ENCODE measurements at places on chromosomes 5 and 9.

DNA sequence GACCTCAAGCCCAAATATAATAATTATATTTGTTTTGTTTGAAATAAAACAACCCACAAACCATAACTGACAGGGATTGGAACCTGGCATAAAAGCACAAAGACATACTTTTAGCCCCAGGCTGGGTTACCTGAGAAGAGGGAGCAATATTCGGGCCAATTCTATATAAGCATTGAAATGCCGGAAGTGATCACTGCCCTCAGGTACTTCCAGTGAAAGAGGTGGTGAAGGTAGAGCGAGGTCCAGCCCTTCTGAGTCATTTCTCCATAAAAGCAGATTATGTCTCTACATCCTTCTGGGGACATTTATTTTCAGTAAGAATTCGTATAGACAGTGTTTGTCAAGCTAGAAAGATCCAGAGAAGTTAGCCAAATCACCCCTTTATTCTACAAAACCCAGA, 59.6 kb downstream of the GCNT4 start:
- no peak for DNase-seq

DNA sequence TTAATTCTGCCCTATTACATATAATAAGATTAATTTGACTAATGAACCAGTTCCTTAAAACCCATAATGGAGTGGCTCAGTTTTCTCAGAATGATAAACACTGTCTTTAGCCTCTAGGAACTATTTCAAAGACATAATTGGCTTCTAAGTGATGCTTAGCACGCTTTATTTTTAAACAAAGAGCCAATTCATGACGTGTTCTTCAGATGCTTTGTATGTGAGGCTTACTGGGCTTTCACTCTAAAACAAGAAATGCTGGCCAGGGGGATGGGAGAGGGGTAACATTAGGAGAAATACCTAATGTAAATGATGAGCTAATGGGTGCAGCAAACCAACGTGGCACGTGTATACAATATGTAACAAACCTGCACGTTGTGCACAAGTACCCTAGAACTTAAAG, 7.6 kb upstream of the SFXN1 start:
- DNase-seq: no peak

- DNase-seq: no peak
These were observed 2.4 kb downstream of the CD180 start for GRCh38 chr5:67194166-67194565.

DNA sequence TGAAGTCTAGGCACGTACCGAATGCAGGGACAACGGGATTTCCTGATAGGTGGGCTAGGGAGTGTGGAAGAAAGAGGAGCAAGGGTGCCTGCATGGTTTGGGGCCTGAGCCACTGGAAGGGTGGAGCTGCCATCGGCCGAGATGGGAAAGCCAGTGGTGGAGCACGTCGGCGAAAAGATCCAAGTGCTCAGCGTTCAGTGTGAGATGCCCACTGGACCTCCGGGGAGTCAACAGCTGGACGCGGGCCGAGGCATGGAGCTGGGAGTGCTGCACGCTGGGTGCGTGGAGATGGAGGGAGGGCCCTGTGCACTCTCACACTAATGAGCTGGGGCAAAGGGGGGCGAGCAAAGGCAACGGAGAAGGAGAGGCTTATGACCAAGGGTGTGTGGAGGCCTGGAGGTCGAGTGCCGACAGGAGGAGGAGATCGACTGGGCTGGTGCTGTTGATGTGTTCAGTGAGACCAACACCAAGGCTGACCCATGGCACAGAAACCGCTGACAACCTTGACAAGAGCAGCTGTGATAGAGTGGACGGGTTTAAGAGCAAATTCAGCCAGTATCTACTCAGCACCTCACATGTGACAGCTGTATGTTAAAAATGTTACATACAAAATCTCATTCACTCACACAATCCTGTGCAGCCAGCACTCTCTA, 85.7 kb downstream of the STK10 start:
- no peak for DNase-seq

DNA sequence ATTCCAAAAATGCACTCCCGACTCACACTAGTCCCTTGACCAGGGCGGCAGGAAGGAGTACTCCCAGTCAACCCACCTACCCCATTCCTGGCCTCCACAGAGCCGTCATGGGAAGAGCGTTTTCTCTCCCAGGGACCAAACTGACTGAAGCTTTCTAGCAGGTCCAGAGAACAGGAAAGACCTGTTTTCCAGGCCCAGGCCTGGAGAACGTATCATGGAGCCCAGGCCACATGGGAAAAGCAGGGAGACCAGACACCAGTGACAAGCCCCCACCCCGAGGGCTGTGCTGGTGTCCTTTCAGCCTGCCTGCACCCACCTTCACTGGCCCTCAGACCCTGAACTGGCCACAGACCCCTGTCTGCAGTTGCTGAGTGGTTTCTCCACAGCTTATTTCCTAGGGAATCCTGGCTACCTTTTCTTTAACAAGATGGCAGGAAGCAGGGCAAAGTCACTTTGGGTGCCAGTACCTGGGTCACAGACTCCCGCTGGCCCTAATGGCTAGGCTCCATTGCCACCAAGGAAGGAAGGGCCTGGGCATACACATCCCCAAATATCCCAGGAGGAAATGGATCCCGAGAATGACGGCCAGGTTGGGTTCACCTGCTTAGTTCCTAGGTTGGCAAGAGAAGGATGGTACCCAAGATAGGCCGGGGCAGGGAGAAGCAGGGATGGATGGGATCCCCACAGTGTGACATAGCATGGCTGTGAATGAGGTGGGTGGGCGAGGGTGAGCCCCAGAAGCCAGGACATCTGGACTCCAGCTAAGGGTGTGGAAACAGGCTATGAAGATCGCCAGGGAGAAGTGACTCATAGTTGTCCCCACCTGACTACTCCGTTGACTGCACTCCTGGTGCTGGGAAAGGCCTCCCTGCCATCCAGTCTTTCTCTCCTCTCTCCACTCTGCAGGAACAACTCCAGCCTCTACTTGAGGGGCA, 12.2 kb downstream of the CCNI2 start:
- DNase-seq: no peak

DNA sequence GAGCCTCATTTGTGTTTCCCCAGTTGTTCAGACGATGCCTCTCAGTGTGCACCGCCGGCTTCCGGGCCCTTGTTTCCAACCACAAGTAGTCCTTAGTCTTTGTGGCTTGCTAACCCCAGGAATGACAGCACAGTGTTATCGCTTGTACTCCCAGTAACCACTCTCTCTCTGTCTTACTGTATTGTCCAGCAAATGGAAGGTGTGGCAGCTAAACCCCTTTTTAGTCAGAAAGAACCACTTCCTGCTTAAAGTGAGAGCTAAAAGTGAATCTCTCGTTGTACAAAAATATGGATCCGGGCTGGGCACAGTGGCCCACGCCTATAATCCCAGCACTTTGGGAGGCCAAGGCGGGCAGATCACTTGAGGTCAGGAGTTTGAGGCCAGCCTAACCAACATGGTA, 61.3 kb downstream of the ENC1 start:
- DNase-seq: peak; percentile 58

DNA sequence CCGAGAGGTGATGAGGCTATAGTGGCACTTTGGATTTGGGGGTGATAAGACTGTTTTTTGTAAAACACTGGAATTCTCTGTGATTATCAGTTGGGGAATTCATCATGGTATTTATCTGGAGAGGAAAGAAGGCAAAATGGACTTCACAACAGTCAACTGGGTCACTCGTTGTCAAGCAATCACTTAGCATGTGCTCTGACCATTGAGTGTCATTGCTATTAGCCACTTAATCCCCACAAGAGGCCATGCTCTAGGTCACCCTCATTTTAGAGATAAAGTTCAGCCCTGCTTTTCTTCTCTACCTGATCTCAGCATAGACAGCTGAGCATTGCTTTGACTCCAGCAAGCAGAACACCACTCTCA, 160.1 kb upstream of the PITX1 start:
- DNase-seq: no peak

Data from CD4-positive, alpha-beta T cell treated with Interleukin-12 subunit alpha and Interleukin-12 subunit beta, for 1 hour (primary cell).